ENCODE measurements at places on chromosomes 7 and 10.
A peak's percentile ranks its signal among the peaks of the same experiment; 100 is the strongest.

GRCh38 chr10:15763006-15763405 lies 43.3 kb upstream of the ITGA8 start:
- no peak for DNase-seq

- no peak for DNase-seq
Observed at GRCh38 chr10:3946234-3947229, 161.5 kb upstream of the KLF6 start.

- DNase-seq, result no peak
Observed at GRCh38 chr7:22712999-22713398, 14.0 kb upstream of the IL6 start.

DNA sequence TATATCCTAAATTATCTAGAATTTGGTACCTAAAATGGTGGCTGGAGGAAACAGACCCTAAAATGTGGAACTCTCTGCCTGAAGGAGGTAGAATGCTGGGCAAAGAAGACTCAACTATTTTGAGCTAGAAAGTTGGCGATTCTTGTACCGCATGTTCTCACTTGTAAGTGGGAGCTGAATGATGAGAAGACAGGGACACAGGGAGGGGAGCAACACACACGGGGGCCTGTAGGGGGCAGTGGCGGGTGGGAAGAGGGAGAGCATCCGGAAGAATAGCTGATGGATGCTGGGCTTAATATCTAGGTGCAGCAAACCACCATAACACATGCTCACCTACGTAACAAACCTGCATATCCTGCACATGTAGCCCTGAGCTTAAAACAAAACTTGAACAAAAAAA lies 250.6 kb downstream of the CALN1 start:
- DNase-seq, result no peak

- DNase-seq, result no peak
Observed at GRCh38 chr7:69817121-69817520, 218.8 kb downstream of the AUTS2 start.

- DNase-seq, result peak; percentile 86
Observed at GRCh38 chr10:28291881-28292297, 11.0 kb downstream of the MPP7 start.

DNA sequence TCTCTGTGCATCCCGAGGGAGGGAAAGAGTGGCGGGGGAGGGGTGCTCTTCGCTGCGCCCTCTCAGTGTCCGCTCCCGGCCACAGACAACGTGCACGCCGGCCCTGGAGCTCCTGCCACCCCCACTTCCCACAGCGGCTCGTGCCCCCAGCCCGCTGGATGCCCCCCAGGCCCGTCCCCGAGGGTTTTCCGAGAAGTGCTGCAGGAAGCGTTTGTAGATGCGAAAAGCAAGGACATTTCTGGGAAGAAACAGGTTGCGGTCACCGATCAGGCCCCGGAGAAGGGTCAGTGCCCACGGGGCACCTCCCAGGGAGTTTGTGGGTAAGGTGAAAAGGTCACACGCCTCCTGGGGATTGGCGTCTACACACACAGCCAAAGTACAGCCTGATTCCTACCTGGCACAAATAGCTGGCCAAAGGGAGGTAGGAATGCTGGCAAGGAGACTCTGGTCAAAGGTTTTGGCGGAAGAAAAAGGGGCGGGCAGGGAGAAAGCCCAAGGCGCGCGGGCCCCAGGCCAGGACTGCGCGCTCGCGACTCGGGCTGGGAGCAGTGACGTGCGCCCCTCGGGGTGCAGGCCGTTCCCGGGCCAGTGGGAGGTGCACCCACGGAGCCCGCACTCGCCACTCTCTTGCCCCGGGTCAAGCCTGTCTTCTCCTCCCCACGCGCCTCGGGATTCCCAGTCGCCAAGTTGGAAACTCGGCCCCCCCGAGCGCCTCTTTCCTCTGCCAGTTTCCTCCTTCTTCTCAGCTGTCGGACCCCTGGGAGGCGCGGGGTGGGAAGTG lies 1.5 kb upstream of the NRP1 start:
- DNase-seq, result peak; percentile 74

DNA sequence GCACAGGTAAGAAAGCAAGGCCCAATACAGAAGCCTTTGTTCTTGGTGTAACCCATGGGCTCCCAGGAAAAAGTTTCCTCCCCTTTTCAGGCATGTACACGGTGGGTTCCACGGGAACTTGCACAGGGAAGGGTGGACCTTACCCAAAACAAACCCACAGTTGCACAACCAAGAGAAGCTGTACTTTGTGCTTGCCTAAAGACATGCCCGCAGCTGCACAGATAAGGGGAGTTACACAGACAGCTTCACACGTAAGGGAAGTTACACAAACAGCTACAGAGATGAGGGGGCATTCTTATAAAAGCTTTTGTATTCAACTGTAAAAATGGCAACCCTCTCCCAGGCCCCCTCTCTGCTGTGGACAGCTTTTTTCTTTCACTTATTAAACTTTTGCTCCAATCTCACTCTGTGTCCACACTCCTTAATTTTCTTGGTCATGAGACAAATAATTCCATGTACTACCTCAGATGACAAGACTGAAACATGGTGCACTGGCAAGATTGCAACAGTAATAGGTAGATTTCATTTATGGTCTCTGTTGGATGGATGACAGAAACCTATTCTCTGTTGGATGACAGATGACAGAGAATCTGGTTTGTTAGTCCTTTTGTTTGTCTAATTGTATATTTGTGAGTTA lies 72.9 kb downstream of the ATE1 start:
- no peak for DNase-seq

DNA sequence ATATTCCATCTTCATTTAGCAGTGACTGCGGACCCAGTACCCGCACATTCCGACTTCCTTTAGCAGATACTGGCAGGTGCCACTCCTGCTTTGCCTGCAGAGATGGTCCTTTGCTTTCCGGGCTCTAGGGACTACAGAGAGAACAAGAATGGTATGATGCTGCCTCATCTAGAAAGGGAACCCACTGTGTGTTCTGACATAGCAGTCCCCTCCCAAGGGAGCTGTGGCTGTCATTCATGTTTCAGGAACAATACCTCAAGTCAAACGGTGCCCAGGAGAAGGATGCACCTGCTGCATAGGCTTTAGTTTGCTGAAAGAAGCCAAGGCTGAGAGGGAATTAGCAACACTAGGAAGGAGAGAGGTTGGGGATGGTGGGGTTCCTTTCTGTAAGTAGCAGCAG lies 15.9 kb upstream of the TMEM72 start:
- no peak for DNase-seq

GRCh38 chr10:90960355-90960814 lies 39.5 kb upstream of the ANKRD1 start:
- DNase-seq, result peak; percentile 44

- no peak for DNase-seq
Observed at GRCh38 chr7:46741938-46742540, 821.0 kb upstream of the IGFBP3 start.

DNA sequence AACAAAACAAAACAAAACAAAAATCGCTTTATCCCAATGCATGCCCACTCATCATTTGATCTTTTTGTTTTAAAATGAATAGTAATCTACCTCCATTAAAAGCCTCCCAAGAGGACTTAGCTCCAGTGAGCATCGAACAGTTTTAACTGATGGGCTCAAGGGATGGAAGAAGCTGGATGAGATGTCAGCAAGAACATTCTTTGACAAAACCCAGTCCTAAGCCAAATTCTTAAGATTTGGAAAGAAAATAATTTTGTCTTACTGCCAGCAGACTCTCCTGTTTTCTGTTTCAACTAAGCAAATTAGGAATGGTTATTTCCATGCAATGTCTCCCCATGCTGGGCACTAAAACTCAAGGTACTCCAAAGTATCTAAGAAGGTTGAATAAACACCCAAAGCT lies 127.3 kb downstream of the RNLS start:
- DNase-seq, result no peak

DNA sequence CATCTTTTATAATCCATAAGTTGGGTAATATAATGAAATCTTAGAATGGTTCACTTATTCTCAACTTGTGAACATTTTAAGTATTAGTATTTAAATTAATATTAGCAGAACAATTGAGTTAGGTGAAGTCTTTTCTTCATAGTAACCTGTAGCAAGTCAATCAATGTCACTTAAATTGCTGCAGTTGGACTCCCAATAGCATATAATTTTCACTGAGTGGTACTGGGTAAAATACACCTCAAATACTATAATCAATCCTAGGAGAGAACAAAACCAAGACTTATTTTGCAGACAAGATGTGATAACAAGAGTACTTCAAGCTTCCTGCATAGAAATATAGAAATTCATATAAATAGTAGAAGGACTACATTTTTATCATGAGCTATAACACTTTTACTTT lies 677.9 kb upstream of the LRRN3 start:
- no peak for DNase-seq

DNA sequence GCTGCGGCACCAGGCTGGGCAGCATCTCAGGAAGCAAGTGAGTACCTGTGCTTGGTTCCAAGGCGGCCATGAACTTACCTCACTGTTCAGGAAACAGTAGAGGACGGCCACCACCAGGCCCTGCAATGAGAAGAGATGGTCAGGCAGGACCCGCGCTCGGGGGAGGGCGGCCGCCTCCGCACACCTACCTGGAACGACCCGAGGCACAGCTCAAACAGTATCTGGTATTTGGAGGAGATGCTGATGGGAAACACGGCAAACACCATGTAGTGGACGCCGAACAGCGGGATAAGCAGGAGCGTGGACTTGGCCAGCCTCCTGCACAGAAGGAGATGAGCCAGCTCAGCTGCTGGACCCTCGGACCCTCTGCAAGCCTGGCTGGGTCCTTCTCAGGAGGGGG lies 112.9 kb downstream of the VIPR2 start:
- DNase-seq, result no peak

GRCh38 chr10:127115100-127115499 lies 81.3 kb downstream of the INSYN2A start:
- no peak for DNase-seq

DNA sequence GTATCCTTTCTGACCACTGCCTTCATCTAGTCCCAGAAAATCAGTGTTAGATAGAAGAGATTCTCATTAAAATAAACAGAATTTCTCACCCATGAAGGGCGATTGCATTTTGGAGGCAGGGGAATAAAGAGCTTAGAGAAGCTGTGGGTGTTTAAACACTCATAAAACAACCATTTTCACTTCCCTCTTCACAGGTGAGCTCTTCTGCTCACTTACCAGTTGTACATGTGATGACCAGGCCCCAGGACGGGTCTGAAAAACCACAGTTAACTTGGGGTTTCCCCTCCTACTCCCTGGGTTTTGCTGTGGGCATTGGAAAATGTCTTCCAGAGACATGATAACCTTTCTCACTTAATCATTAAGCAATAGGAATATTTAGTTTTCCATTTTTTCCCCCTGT lies 411.6 kb upstream of the DPP6 start:
- DNase-seq, result no peak

- DNase-seq, result no peak
Observed at GRCh38 chr10:110163192-110163773, 44.1 kb upstream of the MXI1 start.

DNA sequence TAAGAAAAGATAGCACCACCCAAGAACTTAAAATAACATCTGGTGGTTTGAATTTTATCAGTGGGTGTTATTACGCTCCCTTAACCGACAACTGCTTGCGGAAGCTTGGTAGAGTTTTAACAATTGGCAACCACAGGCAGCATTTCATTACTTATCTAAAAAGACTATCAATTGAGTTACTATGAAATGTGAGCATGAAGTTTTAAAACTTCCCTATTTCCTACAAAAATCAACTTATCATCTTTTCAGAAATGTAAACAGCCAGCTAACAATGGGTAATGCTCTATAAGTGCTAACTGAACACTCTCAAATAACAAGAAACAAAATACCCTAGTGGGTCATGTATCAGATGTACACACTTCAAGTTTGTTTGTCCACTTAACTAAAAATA lies 68.8 kb downstream of the OSBPL3 start:
- no peak for DNase-seq

DNA sequence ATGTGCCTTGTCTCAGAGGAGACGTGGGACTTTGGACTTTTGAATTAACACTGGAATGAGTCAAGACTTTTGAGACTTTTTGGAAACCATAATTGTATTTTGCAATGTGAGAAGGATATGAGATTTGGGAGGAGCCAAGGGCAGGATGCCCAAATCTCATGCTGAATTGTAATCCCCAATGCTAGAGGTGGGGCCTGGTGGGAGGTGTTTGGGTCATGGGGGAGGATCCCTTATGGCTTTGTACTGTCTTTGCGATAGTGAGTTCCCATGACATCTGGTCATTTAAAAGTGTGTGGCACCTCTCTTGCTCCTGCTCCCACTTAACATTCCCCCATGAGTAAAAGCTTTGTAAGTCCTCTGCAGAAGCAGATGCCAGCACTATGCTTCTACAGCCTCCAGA lies 39.2 kb downstream of the DNAJC9 start:
- DNase-seq, result no peak

DNA sequence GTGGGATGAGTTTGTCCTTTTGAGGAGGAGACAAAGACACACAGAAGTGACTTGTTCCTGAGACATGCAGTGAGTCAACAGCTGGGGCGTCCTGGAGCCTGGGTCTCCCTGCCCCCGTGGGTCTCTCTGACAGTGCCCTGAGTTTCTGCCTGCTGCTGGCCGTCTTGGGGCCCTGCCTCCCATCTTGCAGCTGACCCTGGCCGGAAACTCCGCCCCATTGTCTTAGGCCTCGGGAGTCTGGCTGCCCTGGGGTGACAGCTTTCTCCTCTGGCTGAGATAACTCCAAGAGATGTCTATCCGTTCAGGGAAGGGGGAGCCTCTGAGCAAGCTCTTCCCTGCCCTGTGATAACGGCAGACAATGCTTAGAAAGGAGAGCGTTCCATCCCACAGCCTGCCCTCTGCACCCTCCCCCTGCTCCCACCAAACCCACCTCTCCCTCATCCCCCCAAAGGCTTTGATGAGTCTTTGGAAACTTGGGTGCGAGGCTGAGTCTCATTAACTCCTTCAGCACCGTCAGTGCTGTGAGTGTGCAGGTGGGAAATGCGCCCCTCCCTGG lies 69.5 kb upstream of the PODXL start:
- peak; percentile 80 for DNase-seq

DNA sequence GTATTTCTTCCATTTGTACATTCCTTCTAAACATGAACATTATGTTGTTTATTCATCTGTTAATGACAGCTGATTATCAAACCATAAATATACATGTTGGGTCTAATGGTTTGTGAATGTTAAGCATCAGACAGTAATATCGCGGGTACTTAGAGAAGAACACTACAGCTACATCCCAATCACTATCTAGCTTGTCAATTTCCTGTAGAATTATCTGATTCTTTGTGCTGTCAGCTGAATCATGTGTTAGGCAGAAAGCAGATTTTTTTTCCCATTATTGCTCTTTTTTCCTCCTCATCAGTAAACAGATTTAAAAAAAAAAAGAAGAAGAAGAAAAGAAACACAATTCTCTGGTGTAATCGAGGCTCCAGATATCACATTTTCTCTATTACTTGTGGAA lies 183.6 kb upstream of the CTBP2 start:
- DNase-seq, result no peak

- DNase-seq, result no peak
Observed at GRCh38 chr7:35386816-35387706, 133.2 kb upstream of the TBX20 start.

Measured in RKO (cell line).